Effector memory CD8-positive, alpha-beta T cell (primary cell): ENCODE measurements at places on chromosomes 6 and 20.

DNA sequence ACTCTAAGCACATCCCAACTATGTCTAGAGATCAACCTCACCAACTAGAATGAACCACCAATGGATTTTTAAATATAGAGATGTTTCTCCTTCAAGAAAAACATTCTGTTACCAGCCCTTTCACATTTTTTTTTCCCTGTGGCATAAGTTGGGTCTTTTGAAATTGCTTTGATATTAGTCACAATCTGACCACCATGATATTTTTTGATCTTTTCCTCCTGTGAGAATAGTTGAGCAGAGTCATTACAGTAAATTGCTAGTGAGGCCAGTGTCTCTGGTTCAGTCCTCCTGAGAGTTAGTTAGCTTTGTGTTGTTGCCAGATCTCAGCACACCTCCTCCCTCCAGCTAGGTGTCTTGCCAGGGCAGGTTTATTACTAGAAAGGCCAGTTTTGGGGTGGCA is 79.7 kb upstream of the MYLIP start:
- no peak for DNase-seq

DNA sequence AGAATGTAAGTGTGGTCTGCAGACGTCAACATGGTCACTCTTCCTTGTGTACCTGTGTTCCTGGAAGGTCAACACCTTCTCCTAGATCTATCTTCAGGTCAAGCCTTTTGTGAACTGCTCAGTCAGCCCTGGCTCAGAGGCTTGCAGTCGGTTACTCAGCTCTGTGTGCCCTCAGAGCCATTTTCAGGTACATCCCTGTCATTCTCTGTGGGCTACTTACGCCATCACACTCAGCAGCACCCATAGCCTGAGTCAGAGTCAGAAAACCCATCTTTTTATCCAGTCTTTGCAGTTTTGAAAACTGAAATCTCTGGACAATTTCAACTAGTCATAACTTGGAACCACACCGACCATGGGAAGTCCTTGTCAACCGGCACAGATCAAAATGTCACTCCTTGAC is 35.3 kb downstream of the TGM3 start:
- no peak for DNase-seq

- DNase-seq, result no peak
Observed at GRCh38 chr20:12825226-12825595, 183.6 kb upstream of the SPTLC3 start.

- DNase-seq, result no peak
Observed at GRCh38 chr6:70272071-70272470, 30.8 kb downstream of the COL9A1 start.
